Activated CD4-positive, alpha-beta T cell treated with anti-CD3 and anti-CD28 coated beads, Interleukin-2, amount 10 ng/mL, durations not matched to agents 24 days and 14 days (primary cell): ENCODE measurements at places on chromosomes 11 and 22.

DNA sequence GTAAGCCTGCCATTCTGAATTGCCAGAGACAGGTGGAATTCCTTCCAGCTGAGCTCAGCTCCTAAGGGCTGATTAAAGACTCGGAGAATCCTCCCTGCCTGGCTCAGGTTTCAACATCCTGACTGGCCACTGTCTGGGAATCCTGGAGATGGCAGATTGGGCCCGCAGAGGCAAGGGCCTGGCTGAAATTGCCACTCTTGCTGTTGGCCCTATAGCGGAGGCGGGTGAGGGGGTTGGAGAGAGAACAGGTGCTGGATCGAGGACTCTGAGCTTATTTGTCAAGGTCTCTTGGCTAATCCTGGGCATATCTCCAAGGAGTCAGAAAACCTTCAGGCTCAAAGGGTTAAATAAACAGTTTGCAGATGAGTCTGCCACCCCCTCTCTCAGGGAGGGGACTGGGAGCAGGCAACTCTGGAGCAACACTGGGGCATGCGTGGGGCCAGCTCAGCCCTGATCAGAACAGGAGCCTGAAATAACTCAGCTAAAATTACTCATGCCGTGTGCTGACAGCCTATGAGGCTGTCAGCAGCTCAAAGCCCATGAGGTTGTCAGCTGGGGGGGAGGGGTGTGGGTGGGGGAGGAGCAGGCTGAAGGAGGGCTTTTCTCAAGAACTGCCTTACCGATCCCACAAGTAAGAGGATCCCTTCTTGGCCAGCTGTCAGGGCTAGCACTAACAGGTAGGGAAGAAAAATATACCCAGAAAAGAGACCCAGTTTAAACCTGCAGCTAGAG lies 14.7 kb upstream of the MFRP start:
- DNase-seq: no peak

GRCh38 chr22:47175151-47176025 lies 412.9 kb downstream of the TBC1D22A start:
- no peak for DNase-seq

DNA sequence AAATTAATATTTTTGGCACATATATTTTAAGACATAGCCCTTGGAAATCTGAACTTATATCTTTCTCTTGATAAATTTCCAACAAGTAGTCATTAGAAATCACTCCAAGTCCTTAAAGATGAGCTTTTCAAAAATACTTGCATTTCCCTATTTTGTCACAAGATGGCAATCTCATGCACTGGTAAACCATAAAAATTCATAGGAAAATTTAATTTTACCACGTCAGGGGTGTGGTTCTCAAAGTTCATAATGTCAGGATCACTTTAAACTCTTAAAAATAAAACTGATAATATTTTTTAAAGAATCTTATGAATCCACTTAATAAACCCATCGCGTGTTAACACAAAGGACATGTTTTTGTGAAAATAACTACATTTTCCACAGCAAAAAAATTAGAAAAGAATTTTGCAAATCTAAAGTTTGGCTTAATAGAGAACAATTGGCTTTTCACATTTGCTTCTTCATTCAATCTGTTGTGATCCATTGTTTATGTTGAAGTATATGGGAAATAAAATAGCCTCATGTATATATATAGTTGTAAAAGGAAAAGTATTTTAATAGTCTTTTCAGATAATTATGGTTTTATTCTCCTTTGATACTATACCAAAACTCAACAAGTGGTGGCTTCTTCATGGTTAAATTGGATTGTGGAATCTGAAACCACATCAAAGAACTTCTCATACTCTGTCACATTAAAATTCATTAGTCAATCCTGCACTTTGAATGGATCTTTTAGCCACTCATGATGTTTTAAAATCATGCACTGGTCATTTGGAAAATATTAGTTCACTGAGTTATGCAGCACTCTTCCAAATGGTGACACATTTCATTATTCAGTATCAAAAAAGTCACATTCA lies 169.1 kb downstream of the CADM1 start:
- DNase-seq: no peak

DNA sequence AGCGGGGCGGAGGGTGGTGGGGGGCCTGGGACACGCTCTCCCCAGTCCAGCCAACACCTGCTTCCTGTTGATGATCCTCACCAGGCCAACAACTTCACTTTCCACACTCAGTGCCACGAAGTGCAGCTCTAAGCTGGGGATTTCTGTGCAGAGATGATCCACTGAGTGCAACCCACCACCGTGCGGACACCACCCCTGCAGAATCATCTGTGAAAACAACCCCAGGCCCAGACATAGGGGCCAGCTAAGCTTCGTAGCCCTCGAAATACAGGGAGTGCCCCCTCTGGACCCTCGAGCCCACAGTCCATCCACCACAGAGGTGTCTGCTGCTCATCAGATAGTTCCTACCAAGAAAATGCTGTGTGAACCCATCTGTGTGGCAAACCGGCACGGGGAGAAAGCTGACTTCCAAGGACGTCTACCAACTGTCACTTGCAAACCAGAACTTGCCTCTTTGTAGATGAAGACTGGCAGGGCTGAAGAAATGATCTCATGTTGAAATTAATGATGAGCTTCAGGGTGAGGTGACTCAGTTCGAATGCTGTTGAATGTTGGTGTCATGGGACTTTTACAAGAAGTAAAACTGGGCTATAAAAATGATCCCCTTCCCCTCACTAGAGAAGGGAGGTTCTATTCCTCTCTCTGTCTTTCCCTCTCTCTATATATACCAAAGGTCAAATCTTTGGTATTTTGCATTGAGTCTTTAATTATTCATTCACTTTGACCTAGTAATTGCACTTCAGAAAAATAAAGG lies 73.4 kb downstream of the MYEOV start:
- DNase-seq: no peak

GRCh38 chr11:2452321-2453012 lies 7.7 kb downstream of the KCNQ1 start:
- no peak for DNase-seq

DNA sequence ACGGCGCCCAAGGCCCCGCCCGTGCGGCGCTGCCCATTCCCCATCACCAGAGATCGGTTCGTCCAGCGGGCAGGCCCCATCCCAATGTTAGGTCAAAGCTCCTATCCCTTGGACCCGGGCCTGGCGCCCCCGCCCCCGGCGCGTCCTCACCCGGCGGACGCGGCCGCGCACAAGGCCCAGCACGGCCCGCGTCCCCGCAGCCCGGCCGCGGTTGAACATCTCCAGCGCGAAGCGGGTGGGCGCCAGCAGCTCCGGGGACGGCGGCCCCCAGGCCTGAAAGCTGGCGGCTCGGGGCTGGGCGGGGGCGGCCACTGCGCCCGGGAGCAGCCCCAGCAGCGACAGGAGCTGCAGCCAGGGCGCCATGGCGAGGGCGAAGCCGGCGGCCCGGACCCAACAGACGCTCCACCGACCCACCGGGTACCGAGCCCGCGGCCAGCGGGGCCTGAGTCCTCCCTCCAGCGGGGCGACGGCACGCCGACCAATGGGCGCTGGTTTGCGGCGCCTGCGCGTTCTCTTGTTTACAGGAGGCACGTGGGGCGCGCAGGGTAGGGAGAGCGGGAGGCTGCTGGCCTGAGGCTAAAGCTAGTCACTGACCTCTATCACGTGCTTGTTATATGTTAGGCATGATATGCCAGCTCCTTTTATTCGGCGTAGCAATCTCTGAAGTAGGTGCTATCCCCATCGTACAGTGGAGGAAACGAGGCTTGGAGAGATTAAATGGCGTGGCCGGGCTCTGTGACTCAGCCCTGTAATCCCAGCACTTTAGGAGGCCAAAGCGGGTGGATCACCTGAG lies at the start of gene CTSF:
TSS of gene CTSF (minus strand) at position 483 of the 793 bp plus-strand sequence. CDS start at position 363, 120 bp downstream.
- DNase-seq: peak; percentile 92

DNA sequence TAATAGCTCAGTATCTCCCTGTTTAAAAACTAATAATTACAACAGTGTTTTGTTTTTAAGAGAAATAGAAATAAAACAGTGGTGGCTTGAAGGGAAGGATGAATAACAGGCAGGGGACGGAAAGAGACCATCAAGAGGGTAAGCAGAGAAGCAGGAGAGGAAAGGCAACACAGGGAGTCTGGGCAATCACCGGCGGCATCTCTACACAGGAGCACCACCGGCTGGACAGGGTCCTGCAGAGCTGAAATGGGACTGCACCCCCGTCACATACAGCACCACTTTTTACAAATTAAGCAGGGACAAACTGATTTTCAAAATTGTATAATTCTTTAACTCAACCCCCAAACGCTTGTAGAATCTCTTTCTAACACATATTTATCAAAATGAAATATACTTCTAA lies 18.4 kb downstream of the PHF21A start:
- DNase-seq: no peak

GRCh38 chr11:60977224-60977623 lies 5.7 kb downstream of the CD6 start:
- peak; percentile 62 for DNase-seq

DNA sequence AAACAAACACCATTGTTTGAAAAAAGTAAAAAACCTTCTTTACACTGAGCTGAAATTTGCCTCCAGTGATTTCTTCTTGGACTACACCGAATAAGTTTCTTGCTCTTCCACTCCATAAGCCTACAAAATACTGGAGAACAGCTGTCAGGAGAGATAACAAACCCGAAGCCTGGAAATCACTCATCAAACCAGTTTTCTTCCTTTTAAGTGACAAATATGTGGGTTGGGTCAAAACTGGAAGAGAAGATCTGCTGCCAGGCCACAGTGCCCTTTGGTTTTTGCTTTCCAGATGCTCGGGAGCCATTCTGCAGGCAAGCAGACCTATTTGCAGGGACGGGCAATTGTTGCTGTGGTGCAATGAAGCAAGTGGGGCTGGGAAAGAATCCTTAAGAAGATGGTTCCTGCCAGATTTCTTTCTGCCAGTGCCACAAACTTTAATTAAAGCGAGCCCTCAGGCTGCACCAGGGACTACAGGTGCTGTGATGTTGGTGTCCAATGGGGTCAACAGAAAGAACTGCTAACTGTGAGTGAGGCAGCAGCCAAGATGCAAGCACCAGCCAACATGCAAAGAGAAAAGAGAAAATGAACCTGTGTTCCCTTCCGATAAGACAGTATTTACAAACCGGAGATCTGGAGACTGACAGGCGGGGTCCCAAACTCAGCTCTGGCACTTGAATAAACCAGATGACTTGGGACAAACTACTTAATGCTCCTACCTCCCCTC lies 44.8 kb upstream of the SMCO4 start:
- no peak for DNase-seq

GRCh38 chr11:60810569-60810968 lies 25.4 kb downstream of the MS4A10 start:
- DNase-seq: no peak

GRCh38 chr11:122025757-122026156 lies 90.3 kb downstream of the BLID start:
- peak; percentile 38 for DNase-seq

DNA sequence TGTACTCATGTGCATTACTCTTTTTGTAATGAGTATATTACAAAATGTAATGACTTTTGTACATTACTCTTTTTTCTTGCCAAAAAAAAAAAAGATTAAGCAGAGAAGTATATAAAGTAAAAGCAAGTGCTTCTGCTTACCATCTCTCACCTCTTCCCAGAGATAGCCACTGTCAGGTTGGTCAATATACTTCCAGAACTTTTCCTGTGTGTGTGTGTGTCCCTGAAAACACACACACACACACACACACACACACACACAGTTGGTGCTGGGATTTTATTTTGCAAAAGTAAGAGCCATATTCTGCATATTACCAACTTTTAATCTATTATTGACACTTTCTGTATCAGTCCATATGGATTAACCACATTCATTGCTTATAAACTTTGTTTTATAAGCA lies 2.5 kb downstream of the IGLL5 start:
- no peak for DNase-seq

DNA sequence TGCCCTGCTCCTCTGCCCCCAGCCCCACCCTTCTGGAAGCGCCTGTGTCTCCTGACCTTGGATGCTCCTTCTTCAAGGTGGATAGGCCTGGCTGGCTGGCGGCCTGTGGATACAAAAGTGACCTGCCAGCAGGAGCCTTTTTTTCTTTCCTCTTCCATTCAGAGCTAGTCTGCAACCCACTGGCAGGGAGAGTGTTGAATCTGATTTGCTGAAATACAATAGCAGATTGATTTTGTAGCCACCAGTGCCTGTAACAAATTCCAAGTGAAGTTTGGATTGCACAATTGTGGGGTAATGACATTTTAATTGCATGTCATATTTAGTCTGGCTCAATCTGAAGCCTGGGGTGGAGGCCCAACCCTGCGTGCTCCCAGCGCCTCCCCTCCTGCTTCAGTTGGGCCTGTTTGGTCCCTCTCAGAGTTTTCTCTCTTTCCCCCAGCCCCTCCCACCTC lies 97.2 kb downstream of the GRIK4 start:
- no peak for DNase-seq

DNA sequence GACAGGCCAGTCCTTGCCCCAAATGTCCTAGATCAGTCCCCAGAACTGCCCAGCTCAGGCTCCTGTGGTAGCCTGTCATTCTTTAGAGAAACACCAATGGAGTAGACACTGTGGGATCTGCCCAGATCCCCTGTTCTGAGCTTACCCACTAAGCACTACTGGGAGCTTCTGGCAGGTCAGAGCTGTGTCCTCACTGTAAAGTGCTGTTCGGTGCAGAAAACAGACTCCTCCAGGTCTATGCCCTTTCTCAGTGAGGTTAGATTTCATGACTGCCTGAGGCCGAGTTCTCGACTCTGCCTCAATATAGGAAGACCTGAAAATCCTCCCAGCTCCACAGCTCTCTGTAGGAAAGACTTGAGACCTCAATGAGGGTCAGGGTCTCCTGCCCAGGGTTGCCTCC lies 67.5 kb upstream of the IGLL5 start:
- DNase-seq: no peak

- no peak for DNase-seq
These were observed 324.3 kb upstream of the SORL1-AS1 start for GRCh38 chr11:121777056-121777455.

GRCh38 chr22:30277547-30278344 lies 11.1 kb upstream of the OSM start:
- DNase-seq: no peak

GRCh38 chr11:107666911-107667613 lies 44.8 kb downstream of the SLN start:
- DNase-seq: no peak

DNA sequence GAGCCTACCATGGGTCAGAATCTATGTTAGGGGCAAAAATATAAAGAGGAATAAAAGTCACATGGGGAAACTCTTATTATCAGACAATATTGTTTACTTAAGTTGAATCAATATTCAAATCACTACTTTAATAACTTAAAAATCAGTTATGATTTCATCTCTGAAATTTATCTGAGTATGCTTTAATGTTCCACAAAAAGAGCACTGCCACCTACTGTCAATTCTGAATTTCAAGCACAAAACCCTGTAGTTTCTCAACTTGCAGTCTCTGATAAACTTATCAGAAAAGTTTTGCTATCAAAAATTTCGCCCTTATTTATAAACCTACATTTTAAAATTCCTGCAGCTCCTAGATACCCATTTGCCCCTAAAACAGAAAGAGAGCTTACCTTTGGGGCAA lies 47.3 kb downstream of the RDX start:
- no peak for DNase-seq

- peak; percentile 85 for DNase-seq
These were observed 772 bp downstream of the TBC1D10C start for GRCh38 chr11:67404515-67405195.

DNA sequence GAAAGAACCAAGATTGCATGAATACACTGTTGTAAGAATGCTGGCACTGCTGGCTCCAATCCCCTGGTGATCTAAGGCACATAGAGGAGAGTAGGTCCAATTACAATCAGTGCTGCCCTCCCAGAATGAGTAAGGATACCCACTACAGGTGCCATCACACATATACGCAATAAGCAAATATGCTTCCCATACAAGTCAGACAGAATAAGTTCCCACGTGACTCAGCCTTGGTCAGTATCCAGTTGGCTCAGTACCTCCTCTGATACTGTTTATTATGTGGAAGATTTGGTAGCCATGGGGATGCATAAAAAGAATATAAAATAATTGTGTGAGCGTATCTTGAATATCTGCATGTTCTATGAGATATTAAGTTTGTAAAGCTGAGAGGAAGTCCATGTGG lies 8.9 kb upstream of the OR2D3 start:
- no peak for DNase-seq
